HT-29 (cell line): ENCODE measurements at places on chromosomes 4 and X.
A peak's percentile ranks its signal among the peaks of the same experiment; 100 is the strongest.

GRCh38 chrX:10126834-10127233, 29.9 kb upstream of the CLCN4 start:
- DNase-seq = no peak

- DNase-seq = no peak
Measured at GRCh38 chr4:87758270-87758669, 41.1 kb upstream of the IBSP start.

GRCh38 chrX:145405012-145405411, 157.7 kb downstream of the SPANXN1 start:
- peak; percentile 71 for DNase-seq

DNA sequence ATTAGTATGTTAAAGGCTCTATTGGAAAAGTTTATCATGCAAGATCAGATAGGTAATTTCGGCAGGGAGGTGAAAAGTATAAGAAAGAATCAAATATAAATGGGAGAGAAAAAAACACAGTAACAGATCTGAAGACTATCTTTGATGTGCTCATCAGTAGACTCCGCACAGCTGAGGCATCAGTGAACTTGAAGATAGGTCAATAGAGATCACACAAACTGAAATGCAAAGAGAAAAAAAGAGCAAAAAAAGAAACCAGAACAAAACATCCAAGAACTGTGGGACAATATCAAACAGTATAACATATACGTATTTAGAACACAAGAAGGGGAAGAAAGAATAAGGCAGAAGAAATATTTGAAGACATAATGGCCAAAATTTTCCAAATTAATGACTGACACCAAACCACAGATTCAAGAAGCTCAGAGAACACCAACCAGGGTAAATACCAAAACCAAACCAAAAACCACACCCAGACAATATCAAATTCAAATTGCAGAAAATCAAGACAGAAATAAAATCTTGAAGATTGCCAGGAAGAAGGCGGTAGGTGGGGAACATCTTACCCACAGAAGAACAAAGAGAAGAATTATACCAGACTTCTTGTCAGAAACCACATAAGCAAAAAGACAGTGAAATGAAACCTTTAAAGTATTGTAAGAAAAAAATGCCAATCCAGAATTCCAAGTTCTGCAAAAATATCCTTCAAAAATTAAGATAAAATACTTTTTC, 29.1 kb downstream of the PFKFB1 start:
- DNase-seq = no peak

DNA sequence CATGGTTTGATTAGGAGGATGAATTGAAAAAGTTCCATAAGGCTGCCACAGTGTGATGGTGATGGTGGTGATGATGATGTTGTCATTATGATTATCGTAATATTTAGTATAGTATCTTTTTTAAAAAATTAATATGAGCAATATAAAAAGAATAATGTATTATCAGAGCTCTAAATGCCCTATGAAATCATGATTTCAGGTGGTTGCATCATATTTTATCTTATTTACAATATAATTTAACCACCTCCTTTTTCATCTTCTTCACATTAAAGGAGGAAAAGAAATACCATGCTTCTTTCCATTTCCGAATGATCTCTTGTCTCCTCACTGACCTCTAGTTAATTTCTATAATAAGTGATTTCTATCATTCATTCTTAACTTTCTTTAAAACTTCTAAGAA, 225.9 kb downstream of the RAPGEF2 start:
- DNase-seq = no peak

DNA sequence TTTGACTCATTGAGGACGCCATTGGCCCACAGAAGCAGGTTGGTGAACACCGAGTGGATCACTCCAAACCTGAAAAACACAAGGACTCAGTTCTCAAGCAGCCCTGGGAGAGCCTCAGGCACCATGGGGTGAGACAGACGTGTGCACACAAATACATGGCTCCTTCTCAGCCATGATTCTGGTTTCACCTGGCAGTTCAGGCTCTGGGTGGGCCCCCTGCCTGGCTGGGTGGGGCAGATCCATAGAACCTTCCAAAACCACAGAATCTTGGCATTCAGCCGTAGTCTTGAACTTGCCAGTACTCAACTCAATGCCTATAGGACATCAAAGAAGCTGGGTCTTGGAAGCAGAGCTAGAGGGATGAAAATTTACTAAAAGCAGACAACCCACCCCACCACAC, 24.2 kb downstream of the OTOP1 start:
- DNase-seq = no peak

- DNase-seq = no peak
Measured at GRCh38 chr4:179048839-179049453, 1606.7 kb upstream of the AGA start.

- DNase-seq = no peak
Measured at GRCh38 chr4:137125011-137125410, 407.3 kb downstream of the PCDH18 start.

- no peak for DNase-seq
Measured at GRCh38 chr4:14831416-14831815, 170.9 kb upstream of the CPEB2 start.

DNA sequence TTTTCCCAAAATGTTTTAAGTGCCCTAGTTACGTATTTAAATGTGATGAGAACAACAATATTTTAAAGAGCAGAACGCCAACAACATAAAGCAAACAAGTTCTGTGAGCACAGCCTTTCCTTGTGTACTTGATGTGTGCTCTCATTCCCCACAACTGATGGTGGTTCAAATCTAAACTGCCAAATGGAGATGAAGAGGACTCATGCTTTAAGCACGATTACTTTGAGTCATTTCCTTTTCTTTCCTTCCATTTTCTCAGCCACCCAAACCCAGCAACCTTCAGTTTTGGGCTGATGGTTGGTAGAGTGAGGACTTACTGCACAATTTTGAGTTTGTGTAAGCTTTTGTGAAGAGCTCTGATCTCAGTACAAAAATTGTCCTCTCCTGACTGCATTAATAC, 1.7 kb downstream of the NSD2 start:
- peak; percentile 30 for DNase-seq

DNA sequence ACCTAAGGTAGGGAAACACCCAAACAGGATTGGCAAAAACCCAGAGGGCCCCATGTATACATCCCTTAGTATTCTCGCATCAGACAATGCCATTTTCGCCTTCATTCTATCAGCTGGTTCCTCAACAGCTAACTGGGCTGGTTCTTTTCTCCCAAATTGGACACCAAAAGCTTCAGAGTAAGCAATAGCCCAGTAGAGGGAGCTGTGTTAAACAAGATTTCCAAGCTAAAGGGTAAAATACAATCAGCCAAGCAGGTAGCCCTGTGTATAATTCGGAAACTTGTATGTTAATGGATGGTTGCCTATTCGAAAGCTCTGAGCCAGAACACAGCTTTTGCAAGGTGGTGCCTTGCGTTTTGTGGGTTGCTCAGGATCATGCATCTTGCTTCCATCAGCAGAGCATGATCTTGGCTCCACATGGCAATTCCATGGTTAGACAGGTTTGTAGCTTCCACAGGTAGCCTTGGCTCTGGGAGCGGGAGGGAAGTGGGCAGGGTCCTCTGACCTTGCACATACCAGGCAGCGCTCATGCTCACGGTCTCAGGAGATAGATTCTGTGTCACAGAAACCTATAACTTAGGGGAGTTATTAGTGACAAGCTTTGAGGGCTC, 115.2 kb upstream of the LNX1 start:
- peak; percentile 60 for DNase-seq

GRCh38 chr4:81204571-81204970, 10.5 kb downstream of the PRKG2 start:
- DNase-seq = no peak

GRCh38 chrX:13775837-13776236, 41.1 kb downstream of the GPM6B start:
- DNase-seq = no peak

DNA sequence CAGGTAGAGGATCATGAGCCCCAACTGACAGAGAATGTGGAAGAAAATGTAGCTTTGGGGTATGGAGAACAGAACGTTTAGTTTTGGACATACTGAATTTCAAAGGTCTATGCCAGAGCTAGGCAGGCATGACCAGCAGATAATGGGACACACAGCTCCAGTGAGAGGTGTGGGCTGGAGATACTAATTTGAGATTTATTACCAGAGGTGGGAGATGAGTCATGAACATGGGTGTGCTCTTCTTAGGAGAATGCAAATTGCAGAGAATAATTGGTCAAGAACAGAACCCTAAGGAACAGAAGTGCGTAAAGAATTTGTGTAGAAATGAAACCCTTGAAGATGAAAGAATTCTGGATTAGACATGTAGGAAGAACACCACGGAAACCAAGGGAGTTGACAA, 125.2 kb downstream of the PACRGL start:
- DNase-seq = no peak

DNA sequence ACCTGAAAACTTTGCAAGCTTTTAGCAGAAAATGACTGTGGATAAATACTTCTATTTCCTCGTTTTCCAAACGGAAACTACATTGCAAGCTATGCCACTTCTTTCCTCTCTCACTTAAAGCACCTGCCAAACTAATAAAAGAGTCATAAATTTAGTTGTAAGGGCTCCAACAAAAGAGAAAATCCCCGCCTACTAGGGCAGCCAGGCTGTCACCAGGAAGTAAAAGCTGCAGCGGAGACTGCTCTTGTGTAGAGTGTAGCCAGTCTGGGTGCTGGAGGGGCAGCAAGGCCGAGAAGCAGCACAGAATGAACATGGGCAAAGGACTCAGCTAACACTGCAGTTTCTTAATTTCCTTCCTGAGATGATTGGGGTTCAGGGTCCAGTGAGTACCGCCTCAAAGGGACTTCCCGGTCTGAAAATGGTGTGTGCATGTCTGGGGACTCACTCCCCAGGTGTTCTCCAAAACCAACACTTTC, 89.3 kb upstream of the MAML3 start:
- peak; percentile 88 for DNase-seq

GRCh38 chr4:169270810-169271691, at the start of gene SH3RF1:
TSS of gene SH3RF1 (minus strand) at chr4:169270956. CDS start at chr4:169269212, 1,744 bp downstream.
- peak; percentile 77 for DNase-seq

DNA sequence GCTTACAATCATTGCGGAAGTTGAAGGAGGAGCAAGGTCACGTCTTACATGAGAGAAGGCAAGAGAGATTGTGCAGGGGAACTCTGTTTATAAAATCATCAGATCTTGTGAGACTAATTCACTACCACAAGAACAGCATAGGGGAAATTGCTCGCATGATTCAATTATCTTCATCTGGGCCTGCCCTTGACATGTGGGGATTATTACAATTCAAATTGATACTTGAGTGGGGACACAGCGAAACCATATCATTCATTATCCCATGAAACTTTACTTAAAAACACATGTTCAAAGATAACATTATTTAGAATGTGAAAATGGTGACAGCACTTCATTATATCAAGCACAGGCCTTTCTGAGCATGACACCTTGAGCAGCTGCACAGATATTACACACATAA, 1087.8 kb downstream of the C4orf33 start:
- no peak for DNase-seq

DNA sequence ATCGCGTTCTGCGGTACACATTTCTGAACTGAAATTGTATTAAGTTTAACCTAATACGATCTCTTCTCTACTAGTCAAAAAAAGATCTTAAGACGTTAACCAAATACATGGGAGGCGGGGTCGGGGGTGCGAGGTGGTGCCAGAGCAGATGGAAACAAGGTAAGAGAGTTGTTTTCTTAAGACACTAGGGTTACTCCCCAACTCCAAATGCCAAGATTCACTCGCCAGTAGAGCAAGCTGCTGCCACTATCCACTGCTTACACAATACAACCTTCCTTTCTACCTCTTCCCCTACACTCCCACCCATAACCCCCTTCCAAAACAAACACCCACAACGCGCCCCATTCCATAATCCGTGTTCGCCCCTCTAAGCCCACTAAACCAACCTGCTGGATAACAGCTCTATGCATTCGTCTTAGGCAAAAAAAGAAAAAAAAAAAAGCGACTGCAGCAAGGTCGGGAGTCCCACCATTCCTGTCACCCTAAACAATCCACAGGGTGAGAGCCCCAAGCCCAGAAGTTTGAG, 1.3 kb downstream of the LCORL start:
- DNase-seq = peak; percentile 28

DNA sequence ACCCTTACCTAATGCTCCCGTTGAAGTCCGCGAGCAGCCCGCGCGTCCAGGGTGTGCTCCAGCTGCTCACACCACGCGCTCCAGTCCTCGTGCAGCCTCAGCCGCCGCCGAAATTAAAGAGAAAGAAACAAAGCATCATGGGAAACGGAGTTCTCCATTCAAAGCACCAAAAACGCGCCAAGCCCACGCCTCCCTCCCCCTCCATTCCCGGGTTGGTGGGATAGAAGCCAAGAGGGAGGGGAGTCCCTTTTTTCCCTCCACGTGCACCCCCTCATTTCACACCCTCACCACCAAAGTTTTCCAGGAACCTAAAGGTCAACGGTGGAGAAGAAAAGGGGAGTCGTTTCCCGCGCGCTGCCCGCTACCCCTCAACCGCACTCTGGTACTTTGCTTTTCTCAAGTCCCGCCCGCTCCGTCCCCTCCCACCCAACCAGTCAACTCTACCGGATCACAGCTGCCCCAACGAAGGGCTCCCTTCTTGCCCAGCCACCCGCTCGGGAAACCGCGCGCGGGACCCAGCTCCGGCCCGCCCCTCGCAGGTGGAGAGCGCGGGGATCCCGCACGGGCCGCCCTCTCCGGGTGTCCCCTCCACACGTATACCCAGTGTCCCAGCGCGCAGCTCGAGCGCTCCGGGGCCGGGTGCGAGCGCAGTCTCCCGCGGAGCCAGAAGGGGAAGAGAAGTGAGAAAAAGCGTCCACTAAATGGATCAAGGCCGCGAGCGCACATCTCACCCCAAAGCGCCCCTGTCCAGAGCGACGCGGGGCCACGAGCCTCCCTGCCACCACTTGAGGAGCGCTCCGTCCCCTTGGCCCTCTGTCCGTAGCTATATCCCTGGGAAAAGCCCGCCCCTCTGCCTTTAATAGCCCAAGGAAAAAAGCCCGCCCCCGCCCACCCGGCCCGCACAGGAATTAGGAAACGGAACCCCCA, 65.1 kb upstream of the CCDC160 start:
- DNase-seq = no peak

GRCh38 chr4:83067058-83067639, 32.2 kb downstream of the COPS4 start:
- DNase-seq = no peak

DNA sequence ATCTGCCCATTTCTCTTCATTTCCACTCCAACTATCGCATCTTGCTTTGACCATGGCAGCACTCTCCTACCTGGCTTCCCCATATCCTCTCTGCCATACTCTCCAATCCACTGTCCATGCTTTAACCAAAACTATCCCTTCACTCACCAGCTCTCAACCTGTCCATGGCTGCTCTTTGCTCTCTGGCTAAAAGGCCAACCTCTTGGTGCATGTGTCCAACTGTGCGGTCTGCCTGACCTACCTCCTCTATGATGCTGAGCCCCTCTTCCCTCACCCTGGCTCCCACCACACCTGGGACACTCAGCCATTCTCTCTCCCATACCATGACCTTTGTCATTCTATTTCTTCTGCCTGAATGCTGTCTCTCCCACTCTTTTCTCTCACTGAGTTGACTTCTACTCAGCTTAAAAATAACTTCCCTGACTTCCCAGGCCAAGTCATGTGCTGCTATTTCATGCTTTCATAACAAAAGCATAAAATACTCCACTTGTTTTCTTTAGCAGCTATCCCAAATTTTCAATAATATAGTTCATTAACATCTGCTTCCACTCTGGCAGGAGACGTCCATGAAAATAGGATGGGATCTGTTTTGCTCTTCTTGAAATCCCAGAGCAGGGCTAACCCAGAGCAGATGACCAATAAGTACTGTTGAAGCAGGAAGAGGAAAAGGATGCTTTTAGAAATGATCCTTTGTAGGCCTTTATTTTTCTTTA, 29.8 kb upstream of the KLF3 start:
- no peak for DNase-seq
